ENCODE measurements at places on chromosomes 7 and 10.

DNA sequence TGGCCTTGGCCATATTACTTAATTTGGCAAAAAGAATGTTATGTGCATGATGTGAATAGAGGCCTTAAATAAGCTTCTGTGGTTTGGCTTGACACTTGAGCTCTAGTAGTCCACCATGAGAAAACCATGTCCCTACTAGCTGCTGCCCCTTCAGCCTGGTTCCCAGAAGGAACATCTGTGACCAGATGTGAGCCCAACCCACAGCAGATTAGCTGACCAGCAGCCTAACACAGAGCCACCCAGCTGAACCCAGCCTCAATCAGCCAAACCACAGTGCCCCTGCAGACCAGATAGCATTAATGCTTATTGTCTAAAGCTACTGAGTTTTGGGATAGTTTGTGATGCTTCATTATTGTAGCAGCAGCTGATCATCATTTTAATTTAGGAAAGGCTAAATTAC is 16.6 kb downstream of the JAZF1 start:
- DNase-seq: no peak

- no peak for DNase-seq
Measured at GRCh38 chr7:156192921-156193320, 380.7 kb upstream of the SHH start.

GRCh38 chr7:142886866-142887265 is 1.3 kb upstream of the TRPV6 start:
- DNase-seq: no peak

DNA sequence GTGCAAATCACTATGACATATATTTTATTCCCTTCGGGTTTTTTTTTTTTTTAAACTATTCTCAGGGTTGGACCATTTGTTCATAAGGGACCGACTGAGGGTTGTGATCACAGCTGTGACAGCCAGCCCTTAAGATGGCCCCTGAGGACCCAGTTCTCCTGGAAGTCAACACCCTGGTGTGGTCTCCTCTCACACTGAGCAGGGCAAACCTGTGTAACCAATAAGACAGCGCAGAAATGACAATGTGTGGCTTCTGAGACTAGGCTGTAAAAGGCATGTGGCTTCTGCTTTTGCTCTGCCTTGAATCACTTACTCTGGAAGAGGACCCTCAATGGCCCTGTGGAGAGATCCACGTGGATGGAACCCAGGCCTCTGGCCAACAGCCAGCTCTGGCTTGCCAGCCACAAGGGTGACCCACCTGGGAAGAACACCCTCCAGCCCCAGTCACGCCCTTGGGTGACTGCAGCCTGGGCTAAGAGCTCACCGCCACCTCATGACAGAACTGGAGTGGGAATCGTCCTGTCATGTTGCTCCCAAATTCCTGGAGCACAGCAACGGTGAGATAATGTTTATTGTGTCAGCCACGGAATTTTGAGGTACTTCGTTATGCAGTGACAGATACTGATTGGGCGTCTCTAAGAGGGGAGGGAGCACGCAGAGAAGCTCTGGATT is 127.1 kb downstream of the CLEC2L start:
- DNase-seq: no peak

- no peak for DNase-seq
Measured at GRCh38 chr7:5477723-5478531, 54.3 kb upstream of the TNRC18 start.

GRCh38 chr10:8659982-8660381 is 605.5 kb downstream of the GATA3 start:
- DNase-seq: no peak

- DNase-seq: no peak
Measured at GRCh38 chr10:30396293-30396692, 37.7 kb upstream of the MAP3K8 start.

- no peak for DNase-seq
Measured at GRCh38 chr10:121681997-121682687, 83.9 kb upstream of the FGFR2 start.

DNA sequence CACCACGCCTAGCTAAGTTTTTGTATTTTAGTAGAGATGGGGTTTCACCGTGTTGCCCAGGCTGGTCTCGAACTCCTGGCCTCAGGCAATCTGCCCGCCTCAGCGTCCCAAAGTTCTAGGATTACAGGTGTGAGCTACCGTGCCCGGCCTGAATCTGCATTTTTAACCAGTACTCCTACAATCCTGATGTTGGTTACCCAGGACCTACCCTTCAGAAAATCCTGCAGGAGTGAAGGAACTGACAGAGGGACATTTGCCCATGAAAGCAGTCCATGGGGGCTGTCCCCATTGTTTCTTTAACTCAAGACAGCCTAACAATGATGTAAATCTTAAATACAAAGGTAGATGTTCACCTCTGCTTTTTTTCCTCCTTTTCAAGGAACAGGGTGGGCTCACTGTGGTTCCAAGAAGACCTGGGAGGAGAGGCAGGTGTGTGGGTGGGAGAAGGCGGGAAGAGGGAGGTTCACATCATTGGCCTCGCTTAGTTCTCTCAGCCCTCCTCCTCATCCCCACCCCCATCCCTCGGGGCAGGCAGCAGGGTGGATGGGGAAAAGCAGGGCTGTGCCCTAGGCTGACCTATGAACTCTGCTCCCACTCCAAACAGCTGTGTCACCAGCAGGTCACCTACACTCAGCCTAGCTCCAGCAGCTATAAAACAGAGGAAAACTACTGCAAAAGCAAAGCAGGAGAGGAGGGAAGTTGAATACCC is 13.5 kb downstream of the LRRC20 start:
- no peak for DNase-seq

- no peak for DNase-seq
Measured at GRCh38 chr10:71081229-71081560, 131.2 kb upstream of the UNC5B start.

- no peak for DNase-seq
Measured at GRCh38 chr10:108303149-108303548, 1138.6 kb upstream of the SORCS1 start.

Data from NCI-H2029 treated with DMSO at 0.1 percent for 48 hours (cell line).